ENCODE measurements at places on chromosomes 1 and 21.

DNA sequence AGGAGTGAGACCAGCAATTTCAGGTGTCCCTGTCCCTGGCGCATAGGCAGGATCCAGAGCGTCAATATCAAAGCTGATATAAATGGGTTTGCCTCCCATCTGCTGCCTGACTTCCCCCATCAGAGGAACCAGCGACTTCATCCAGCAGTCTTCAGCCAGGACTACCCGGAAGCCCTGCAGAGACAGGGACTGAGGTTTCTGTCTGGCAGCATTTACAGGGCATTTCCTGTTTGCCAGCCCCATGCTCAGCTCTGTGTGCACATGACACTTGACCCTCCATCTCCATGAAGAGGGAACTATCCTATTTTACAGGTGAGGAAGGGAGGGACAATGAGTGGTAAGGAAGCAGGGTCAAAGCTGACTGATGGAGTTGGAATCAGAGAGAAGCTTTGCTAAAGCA is 7.2 kb downstream of the AGMAT start:
- no peak for DNase-seq

DNA sequence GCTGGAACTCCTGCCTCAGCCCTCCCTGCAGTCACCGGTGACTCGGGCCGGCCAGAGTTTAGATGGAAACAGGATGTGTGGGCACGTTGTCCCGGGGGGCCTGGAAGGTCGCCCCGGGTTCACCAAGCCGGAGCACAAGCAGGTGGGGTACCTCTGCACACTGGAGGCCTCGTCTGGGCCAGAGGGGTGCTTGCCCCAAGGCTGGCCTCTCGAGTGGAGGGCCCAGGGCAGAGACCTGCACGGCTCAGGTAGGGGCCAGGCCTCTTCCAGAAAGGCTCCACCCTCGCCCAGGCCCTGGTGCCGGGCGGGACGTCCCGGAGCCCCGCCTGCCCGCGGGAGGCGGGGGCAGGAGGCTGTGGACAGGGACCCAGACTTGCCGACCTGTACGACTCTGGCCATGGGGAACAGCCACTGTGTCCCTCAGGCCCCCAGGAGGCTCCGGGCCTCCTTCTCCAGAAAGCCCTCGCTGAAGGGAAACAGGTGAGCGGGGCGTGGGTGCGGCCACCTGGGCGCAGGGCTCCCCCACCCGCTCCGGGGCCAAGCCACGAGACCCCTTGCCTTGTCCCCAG is at the start of gene PLEKHN1:
Gene PLEKHN1, plus strand, starts transcription at position 348 of the 569 bp plus-strand sequence. Its CDS starts 50 bp downstream, at position 398.
- no peak for DNase-seq

DNA sequence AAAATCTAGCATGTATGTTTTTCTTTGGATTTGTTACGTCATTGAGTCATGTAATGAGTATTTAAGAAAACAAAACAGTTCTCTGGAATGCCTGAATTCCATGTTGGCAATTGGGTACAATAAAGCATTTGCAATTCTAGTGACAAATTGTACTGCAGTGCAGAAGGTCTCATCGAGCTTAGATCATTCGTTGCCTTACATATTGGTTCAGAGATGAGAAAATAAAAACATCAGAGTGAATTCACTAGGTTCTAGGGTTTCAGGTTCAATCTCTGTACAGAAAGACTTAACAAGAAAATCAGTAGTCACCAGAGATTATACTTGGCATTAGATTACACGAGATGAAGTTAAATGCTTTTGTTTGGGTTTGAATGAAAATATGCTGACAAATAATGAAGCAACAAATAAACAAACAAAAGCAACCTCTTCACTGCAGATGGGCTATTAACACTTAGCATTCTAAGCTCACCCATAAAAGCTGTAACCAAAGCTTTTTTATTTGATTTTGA is 124.7 kb downstream of the RYR2 start:
- DNase-seq: no peak

- no peak for DNase-seq
These were observed 26.1 kb downstream of the PROK1 start for GRCh38 chr1:110477041-110477440.

GRCh38 chr1:116318897-116319296 is 54.1 kb upstream of the ATP1A1 start:
- DNase-seq: no peak

DNA sequence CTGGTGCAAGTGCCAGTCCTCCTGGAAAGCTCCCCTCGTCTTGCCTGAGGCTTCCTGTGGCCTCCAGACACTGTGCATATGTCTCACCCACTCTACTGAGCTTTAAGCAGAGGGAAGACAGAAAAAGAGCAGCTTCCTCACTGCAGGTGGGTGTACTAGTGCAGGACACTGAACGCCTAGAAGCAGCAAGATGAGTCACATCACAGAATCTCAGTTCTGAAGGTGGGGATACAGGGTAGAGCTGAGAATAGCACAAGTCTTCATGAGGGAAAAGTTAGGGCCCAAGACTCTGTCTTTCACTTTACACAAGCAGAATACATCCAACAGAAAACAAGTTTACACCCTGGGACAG is 37.4 kb downstream of the PCAT6 start:
- no peak for DNase-seq

GRCh38 chr1:59146651-59147358 is 150.1 kb upstream of the FGGY start:
- peak; percentile 14 for DNase-seq

GRCh38 chr1:161071886-161072371 is 2.2 kb upstream of the ARHGAP30 start:
- DNase-seq: peak; percentile 34

- DNase-seq: peak; percentile 58
These were observed 8.1 kb upstream of the TMEM183A start for GRCh38 chr1:202998836-202999750.

- no peak for DNase-seq
These were observed 20.2 kb downstream of the IPP start for GRCh38 chr1:45730075-45730779.

DNA sequence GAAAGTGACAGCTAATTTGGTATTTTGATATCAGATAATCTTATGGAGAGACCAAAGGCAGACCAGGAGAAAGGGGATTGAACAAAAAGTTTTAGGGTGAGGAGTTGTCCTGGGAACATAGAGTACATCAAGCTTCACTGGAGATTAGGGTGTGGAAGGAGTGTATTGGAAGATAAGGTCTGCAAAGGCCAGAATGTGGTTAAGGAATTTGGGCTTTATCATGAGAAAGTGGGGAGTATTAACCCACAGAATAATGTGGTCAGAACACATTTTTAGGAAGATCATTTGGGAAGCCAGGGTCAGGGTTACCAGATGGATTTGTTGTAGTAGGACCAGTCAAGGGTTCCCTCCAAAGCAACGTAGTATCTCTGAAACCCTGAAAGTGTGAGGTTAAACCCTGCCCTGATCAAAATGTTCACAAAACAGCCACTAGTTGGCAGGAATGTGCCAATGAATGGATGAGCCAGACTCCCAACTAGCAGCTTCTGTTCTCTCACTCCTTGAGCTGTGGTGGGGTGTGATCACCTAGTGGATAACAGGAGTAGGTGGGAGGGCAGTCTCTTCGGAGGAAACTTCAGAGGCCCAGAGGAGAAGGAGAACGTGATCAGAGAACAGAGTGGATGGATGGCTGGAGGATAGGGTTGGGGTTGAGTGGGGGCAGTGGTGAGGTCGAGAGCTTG is 35.8 kb downstream of the SLC2A1 start:
- DNase-seq: no peak

GRCh38 chr21:45262041-45262581 is 25.6 kb downstream of the POFUT2 start:
- no peak for DNase-seq

DNA sequence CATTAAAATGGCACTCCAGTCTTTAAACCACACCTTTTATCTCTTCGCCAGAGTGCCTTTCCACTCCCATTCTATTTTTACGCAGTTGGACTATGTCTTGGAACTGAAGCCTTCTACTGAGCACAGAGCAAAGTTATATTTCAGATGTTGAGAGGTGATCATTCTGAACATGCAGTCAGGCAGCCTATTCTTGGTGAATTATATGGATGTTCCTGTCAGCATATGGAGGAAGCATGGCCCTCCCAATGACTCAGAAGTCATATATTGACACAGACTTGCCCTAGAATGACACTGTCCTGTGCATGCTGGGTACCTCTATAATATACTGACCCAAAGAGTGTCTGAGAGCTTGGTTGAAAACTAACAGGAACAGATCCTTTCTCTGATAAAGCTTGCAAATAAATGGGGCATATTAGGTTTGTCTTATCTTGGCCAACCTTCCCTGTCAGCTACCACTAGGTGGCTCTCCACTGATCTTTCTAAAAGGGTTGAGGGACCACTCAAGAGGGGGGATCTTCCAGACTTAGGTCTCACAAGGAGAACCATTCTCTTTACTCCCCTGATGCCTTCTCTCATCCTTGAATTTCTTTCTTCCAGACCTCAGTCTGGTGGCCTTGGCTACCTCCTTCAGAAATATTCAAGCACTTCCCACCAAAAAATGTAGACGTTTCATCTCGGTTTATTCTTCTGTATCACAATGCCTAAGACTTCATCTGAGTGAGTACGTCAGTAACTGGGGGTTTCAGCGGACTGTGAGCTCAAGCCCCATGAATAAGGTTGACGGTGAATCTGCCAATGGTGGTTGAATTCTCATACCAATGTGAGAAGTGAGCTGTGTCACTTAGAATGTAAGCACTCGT is 11.8 kb upstream of the ALG14 start:
- DNase-seq: no peak

DNA sequence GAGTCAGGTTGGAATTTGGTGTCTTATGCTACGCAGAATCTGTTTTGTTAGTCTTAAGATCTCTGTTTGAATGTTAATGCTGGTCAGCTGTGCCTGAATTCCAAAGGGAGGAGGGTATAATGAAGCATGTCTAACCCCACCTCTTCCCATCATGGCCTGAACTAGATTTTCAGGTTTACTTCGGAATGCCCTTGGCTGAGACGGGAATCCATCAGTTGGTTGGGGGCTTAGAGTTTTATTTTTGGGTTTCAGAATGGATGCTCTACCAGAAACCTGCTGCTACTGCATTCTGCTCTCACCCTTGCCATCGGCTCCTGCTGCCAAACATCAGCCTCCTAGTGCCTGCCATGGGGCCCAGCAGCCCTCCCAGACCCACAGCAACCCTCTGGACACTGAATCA is 24.1 kb upstream of the ETV3 start:
- DNase-seq: no peak

DNA sequence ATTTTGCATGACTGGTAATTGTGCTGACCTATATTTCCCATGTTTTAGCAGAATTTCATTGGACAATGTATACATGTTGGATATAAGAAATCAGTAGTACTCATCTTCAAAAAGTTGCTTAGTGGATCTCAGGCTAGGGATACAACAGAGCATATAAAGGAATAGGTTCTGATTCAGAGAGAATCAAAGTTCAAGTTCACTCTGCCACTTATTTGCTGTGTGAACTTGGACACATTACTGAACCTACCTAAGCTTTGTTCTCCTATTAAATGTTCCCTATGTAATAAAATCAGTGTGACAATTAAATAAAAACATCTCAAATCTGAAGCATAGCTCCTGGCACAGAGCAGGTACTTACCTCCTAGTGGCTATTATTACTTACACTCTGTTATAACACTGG is 9.3 kb downstream of the CD58 start:
- no peak for DNase-seq

DNA sequence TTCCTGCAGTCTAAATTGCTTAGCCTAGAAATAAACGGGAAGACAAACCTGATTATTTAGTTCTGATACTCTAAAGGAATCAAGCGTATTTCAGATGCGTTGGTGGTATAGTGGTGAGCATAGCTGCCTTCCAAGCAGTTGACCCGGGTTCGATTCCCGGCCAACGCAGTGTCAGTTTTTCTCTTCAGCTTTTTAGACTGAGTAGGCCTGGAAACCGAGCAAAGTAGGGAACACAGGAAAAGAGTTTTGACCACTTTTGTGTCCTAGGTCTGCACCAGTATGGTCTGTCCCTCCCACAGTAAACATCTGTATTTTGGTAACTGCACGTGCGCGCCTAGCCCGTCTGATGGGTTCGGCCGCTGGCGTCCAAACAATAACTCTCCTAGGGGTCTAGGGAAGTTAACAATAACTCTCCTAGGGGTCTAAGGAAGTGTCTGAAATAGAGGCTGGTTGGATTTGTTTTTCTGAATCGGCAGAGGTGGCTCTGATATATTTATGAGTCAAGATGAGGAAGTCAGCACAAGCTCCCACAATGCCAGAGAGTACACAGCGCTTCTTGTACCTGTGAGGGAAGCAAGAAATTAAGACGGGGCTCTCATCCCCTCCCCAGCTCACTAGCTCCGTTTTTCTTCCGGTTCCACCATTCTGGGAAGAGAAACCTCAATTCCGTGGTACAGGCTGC is 15.6 kb upstream of the HJV start:
- DNase-seq: peak; percentile 61

GRCh38 chr21:35095859-35096291 is 46.8 kb upstream of the RUNX1 start:
- DNase-seq: no peak

GRCh38 chr1:209805875-209806760 is at the start of gene IRF6:
TSS of gene IRF6 (minus strand) at chr1:209806142. CDS start at chr1:209801413, 4,729 bp downstream.
- DNase-seq: peak; percentile 60

- no peak for DNase-seq
These were observed 48.9 kb downstream of the TMEM53 start for GRCh38 chr1:44625348-44625747.

- no peak for DNase-seq
These were observed 590.3 kb downstream of the PTPRU start for GRCh38 chr1:29826646-29827045.

DNA sequence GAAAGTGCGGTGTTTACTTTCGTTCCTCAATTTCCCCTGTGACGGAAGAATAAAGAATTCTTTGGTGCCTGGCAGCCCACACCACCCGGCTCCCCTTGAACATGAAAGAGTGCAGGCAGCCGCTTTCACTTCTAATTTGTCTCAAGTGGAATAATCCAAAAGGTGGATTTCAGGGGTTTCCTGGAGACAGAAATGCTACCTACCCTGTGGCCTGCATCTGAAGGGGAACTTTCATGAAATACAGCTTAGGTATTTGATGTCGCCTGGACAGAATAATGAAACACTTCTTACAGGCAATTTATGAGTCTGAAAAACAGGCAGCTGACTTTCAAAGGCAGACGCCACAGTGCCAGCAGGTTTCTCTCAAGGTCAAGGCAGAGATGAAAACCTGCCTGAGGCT is 169.5 kb upstream of the USP24 start:
- DNase-seq: no peak
